ENCODE measurements at places on chromosomes 4 and X. TPM values are rescaled to one million over a fixed set of nuclear protein-coding genes. Genes with fewer than 3 reads are reported as not detected.

Gene FAM133A
- total RNA-seq = not detected

GRCh38 chrX:43899878-43900815 is 17.9 kb upstream of the MAOB start:
- DNase-seq = no peak

DNA sequence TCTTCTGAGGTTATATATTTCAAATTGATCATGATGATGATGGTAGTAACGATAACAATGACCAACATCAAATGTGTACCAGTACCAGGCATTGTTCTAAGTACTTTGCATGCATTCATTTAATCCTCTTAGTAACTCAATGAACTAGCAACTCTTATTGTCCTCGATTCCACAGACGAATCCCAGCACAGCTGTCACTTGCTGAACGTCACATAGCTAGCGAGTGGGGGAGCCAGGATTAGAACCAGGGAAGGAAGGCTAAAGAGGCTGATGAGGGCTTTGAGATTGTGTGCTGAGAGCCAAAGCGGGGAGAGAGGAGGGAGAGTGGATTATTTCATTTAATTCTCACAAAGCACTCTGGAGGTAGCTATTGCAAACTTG is 103.6 kb downstream of the PHOX2B start:
- no peak for DNase-seq

DNA sequence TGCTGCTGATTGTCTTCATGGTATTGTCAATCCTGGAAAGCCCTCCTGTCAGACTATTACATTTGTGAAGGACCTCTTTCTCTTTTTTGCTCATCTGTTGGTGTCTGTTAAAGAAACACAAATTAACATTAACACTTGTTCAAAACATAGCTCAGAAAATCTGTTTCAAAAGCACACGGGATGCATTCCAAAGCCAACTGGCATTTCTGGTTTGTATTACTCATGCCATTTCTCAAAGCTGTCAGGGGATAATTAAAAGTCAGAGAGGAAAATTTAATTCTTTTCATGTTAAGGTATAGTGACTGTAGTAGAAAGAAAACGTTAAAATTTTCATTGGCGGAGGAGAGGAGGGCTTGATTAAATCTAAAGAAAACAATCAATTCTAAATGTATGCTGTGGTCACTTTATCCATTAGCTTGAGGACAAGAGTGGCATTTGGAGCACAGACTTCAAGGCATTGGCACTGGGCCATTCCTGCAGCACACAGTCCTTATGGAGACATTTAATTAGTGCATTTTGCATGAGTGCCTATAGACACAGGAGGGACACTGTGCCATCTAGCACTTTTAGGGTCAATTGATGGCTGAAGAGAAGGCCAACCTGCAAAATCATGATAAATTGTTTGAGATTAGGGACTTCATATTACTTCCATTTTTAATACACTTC is 21.2 kb upstream of the GLRA2 start:
- no peak for DNase-seq

Gene ENPEP
- under 0.01 TPM for total RNA-seq

GRCh38 chr4:183599690-183600089 is 59.3 kb downstream of the RWDD4 start:
- no peak for DNase-seq

GRCh38 chr4:41013746-41014145 is 200.6 kb downstream of the APBB2 start:
- DNase-seq = no peak

Gene OPRPN
- total RNA-seq = not detected

GRCh38 chr4:185730387-185730786 is 81.6 kb downstream of the SORBS2 start:
- peak; percentile 39 for DNase-seq

Gene SULT1B1
- total RNA-seq = 2.0 TPM

- DNase-seq = no peak
Measured at GRCh38 chr4:17682222-17682566, 67.8 kb downstream of the MED28 start.

Gene KIAA1210
- total RNA-seq = not detected

Gene EDA
- total RNA-seq = 2.5 TPM

DNA sequence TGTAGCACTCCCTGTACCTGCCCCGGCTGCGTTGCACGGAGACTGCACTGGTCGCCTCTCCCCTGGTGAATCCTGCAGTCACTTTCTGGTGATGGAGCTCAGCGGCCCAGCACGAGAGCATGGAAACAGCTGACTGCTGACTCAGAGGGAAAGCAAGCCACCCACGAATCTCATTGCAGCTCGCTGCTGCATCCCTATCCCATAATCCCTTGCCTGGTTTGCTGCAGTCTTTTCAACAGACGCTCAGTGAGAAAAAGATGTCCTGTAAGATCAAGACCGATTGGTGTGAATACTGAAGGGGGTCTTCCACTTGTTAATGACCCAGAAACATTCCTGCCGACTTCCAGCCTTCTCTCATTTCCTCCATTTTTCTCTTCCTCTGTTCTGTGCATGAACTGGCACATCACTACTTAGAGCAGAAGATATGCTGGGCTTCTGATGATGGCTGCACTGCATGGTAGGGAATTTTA is 52.9 kb downstream of the TRIM2 start:
- peak; percentile 29 for DNase-seq

Gene GAGE12J
- not detected for total RNA-seq

DNA sequence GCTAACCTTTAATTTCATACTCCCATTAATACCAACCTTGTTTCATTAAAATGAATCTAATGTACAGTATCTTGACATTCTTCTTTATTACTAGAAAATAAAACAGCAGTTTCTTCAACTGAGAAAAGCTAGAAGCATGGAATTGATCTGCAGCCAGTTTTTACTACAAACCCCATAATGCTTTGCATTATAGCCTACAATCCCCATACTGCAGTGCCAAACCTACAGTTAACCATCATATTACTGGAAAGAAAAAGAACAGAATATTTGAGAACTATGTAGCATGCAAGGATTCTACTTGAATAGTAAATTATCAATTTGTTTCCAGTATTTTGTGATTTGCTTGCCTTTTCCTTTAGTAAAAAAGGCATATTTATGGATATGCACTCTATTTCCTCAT is 3.2 kb upstream of the IL1RAPL1 start:
- DNase-seq = no peak

- DNase-seq = peak; percentile 52
Measured at GRCh38 chrX:50081282-50081889, 119.4 kb downstream of the AKAP4 start.

Gene WDR19
- total RNA-seq = 19.0 TPM

DNA sequence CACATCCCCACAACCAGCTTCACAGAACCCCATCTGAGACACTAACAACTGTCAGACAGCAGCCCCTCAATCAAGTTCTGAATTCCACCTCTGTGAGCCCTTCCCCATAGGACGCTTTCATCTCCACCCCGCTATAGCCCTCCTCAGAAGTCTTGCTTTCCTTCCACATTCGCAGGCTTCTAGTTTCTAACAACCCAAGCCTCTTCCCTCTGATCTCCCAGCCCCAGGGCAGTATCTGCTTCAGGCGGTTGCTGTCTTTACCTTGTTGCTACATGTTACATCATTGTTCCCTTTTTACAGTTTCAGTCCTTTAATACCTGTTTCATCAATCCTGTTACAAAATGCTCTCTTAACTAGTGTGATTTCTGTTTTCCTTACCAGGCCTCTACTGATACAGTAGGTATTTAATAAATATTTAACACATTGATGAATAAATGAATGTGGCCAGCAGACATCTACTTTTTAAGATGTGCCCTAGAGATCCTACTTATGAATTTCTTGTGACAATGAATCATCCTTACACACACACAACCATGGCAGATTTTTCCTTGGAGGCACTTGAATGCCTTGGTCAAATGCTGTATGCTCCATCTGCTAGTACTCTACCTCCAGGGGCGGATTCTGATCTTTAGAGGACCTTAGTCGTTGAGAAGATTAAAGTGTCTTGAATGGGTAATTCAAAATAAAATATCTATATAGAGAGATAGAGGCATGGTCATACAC is 164.7 kb upstream of the SLIT2 start:
- DNase-seq = no peak

Gene RNF175
- total RNA-seq = not detected

Data from dermis microvascular lymphatic vessel endothelial cell (primary cell).